ENCODE measurements at places on chromosomes 2 and 18. TPM values are rescaled to one million over a fixed set of nuclear protein-coding genes. Genes with fewer than 3 reads are reported as not detected.

Gene TNFRSF11A
- total RNA-seq = 0.25 TPM

Gene NEU2
- not detected for total RNA-seq

Gene OST4
- 224 TPM for total RNA-seq

Gene CD8B2
- total RNA-seq = not detected

Gene TLX2
- total RNA-seq = not detected

Gene TMEM178A
- total RNA-seq = 1.4 TPM

Gene RFTN2
- total RNA-seq = 4.2 TPM

Gene PLCL1
- 1.9 TPM for total RNA-seq

Gene SPC25
- total RNA-seq = 2.6 TPM

Gene KCNS3
- 9.6 TPM for total RNA-seq

Gene ERBB4
- total RNA-seq = under 0.01 TPM

Gene GTF2A1L
- 0.11 TPM for total RNA-seq

Gene ATG4B
- total RNA-seq = 54.0 TPM

Gene SKA1
- 9.9 TPM for total RNA-seq

Gene PLGLB2
- total RNA-seq = 2.1 TPM

Gene ADRA2B
- not detected for total RNA-seq

Gene SPATA3
- not detected for total RNA-seq

Gene RFX8
- total RNA-seq = 15.3 TPM

Gene IL37
- total RNA-seq = not detected

Gene DCTN1
- total RNA-seq = 196 TPM

Data from uterine smooth muscle cell (primary cell).